ENCODE measurements at places on chromosomes 12 and 14.

- DNase-seq = peak; percentile 33
Observed at GRCh38 chr12:109393437-109394345, 46.0 kb downstream of the MYO1H start.

- peak; percentile 26 for DNase-seq
Observed at GRCh38 chr12:70365648-70366518, at the start of gene KCNMB4. TSS of gene KCNMB4 (plus strand) at chr12:70366290. CDS start at chr12:70366735, 445 bp downstream.

GRCh38 chr14:49497725-49498348 lies 88.3 kb downstream of the RPS29 start:
- peak; percentile 37 for DNase-seq

- no peak for DNase-seq
Observed at GRCh38 chr14:83196236-83196635, 1662.6 kb upstream of the SEL1L start.

DNA sequence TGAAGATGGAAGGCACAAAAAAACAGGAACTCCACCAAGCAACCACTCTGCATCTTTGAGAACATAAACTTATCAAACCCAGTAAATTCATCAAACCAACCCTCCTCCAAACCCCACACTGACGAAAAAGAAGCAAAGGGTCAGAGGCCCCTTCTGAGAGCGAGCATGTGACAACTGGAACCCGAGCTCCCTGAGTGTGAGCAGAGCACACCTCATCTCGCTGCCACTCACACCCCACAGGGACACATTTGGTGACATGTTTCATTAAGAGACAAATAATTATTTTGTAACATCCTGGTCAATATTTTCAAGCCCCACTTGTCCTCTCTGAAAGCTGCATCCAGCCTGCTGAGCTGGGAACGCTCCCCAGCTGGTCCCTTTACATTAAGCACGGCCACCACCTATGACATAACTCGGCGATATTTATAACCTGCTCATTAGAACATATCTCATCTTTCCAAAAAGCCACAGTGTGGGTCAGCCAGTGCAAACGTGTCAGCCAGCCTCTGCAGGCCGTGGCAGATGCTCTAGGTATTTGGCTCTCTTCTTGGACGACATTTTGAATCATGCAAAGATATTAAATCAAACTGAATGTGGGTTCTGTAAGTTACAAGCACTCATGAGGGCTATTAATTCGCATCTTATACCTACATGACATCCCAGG lies 120.1 kb downstream of the TTC7B start:
- no peak for DNase-seq

- no peak for DNase-seq
Observed at GRCh38 chr12:57766464-57767304, at the start of gene CYP27B1. TSS of gene CYP27B1 (minus strand) at chr12:57767078. CDS start at chr12:57767041, 37 bp downstream.
